ENCODE measurements at places on chromosomes 1 and 21.

DNA sequence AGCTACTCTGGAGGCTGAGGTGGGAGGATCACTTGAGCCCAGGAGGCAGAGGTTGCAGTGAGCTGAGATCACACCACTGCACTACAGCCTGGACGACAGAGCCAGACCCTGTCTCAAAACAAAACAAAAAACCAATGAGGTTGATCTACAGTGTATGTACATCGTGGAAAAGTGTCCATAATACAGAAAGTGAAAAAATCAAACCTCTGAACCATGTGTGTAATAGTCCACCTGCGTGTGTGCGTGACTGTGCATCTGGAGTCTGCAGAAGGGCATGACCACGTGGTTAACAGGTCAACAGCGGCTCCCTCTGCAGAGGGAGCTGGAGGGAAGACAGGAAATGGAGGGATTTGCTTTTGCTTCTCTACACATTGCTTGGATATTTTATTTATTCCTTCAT, 32.4 kb upstream of the ENO1 start:
- no peak for DNase-seq

DNA sequence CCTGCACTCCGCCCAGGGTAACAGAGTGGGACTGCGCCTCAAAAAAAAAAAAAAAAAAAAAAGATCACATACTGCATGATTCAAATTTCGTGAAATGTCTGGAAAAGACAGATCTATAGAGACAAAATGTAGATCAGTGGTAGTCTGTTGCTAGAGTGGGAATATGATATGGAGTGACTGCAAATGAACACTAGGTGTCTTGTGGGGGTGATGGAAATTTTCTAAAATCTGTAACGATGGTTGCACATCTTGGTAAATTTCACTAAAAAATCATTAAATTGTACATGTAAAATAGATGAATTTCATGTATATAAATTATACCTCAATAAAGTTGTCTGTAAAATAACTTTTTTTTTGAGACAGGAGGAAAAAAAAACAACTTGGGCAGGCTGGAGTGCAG, 5.5 kb downstream of the AIDA start:
- no peak for DNase-seq

GRCh38 chr21:27024971-27025370, 58.1 kb upstream of the ADAMTS5 start:
- DNase-seq, result no peak

GRCh38 chr1:230150615-230151014, 83.6 kb downstream of the GALNT2 start:
- DNase-seq, result no peak

- no peak for DNase-seq
Observed at GRCh38 chr1:77899647-77900320, 11.4 kb downstream of the NEXN start.

GRCh38 chr1:192407206-192407605, 90.4 kb downstream of the RGS21 start:
- DNase-seq, result no peak

- no peak for DNase-seq
Observed at GRCh38 chr1:230745071-230745470, 2.1 kb upstream of the CAPN9 start.

DNA sequence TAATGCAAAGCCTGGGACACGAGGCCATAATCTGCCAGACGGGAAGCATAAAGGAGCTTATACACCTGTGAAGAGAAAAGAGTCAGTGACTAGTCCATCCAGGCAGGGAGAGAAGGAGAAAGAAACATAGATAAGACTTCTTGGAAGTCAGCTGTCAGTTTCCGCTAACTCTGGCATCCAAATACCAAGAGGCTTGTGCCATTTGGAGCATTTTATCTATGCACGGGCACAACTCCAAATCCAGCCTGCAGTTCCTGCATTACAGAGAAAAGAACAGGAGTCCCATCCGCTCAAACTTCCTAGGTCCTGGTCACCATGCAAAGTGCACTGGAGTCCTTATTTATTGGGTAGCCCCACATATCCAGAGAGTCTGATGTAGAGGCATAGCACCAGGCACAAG, 27.9 kb downstream of the SEC16B start:
- DNase-seq, result no peak

DNA sequence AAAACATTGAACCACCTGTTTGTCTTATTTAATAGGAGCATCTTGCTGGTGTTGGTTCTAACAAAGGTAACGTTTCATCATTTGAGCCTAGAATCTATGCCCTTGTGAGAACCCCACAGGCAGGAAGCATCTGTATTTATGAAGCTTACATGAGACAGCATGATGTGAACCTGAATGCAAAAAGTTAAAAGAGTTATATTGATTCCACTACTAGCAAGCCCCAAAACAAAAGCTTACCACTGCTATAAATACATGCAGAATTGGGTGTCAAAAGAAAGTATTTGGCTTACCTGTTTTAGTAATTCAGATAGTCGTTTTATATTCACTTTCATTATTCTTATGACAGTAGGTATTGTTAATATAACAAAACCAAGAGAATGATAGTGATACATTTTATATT, 301.2 kb upstream of the ADGRL2 start:
- DNase-seq, result no peak

DNA sequence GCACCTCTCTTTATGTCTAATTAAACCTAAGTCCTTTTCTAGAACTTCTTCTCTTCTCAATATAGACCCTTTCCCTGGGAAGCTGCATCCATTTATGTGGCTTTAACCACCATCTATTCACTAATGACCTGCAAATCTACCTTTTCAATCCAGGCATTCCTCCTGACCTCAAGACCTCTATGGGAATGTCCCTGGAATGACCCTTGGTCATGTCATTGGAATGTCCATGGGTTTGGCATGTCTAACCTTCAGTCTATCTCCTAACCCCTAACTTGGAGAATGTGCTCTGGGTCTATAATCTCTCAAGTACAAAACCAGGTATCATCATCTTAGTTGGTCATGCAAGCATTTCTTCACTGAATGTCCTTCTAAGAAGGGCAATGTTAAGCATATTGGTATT, 196.1 kb downstream of the KCNH1 start:
- no peak for DNase-seq

- DNase-seq, result peak; percentile 83
Observed at GRCh38 chr1:37497832-37498231, 16.7 kb downstream of the MEAF6 start.

DNA sequence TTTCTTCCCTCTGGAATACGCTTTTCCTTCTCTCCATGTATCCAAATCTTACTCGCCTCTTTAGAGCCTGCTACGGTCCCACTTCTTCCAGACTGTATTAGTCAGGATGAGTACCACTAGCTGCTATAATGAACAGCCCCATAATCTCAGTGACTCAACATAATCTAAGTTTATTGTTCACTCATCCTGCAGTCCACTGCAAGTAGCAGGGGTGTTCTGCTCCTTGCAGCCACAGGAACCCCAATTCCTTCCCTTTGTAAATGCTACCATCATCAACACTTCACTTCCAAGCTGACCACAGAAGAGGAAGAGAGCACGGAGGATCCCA, 18.1 kb upstream of the LDLRAP1 start:
- no peak for DNase-seq

DNA sequence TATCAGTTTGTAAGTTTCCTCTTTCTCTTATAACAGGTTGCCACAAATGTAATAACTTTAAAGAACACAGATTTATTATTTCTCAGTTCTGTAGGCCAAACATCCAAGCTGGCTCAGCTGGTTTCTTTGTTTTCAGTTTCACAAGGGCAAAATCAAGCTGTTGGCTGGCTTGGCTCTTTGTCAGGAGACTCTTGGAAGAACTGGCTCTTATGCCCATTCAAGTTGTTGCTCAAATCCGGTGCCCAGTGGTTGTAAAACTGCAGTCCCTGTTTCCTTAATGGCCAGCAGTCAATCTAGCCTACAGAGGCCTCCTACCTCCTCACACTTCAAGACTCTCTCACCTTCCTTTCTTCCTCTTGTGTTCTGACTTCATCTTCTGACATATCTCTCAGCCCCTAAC, 1171.0 kb downstream of the MRPL39 start:
- DNase-seq, result no peak

All from colonic mucosa (tissue), 4 donors.